ENCODE measurements at places on chromosomes 3 and 15. TPM values are rescaled to one million over a fixed set of nuclear protein-coding genes. Genes with fewer than 3 reads are reported as not detected.

GPR149 gene
- not detected for total RNA-seq

DNA sequence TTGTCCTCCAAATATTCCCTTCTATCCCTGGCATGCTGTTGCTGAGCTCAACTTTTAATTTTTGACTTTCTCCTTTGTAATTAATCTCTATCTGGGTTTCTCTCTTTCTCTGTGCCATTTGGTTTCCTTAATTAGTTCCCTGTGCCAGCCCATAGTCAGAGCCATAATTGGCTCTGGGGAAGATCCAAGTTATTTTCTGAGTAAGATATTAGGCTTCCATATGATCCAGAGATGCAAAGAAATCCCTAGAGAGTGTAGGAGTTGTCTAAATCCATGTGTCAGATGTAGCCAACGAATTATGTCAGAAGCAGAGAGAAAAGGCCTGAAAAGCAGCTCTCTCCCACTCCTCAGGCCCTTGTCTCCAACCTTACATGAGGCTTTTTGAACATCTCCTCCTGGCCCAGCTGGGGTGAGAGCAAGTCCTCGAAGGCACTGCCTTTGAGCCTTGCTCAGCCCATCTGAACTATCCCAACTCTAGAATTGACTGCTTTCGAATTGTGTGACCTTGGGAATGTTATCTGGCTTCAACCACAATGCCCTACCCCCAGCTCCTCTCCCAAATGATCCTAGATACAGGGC lies 46.4 kb downstream of the MOBP start:
- DNase-seq = no peak

ANO10 gene
- total RNA-seq = 25.6 TPM

DNA sequence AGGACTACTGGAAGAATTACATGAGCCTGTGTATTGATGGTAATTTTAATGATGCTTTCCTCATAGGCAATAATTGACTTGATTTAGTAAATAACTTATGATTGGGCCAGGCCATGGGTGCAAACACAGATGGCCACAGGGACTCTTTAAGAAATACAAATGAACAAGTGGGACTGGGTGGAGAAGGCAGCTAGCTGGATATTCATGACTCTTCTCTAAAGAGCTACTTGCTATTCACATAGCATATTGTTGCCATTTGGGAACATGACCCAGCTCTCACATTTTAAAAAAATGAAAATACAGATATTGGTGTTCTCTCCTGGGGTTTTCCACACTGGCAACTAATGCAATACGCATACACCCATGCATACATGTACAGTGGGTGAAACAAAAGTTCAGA lies 178.3 kb downstream of the PTPRG start:
- no peak for DNase-seq

ANKRD34C gene
- total RNA-seq = not detected

DNA sequence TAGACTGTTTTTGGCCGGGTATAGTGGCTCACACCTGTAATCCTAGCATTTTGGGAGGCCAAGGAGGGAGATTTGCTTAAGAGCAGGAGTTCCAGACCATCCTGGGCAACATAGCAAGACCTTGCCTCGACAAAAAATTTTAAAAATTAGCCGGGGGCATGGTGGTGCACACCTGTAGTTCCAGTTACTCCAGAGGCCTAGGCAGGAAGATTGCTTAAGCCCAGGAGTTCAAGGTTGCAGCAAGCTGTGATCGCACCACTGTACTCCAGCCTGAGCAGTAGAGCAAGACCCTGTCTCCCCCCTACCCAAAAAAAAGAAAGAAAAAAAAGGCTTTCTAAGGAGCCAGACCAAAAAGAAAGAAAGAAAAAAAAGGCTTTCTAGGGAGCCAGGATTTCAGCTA lies 36.7 kb downstream of the TMOD3 start:
- no peak for DNase-seq

MYZAP gene
- total RNA-seq = 2.4 TPM

KBTBD13 gene
- total RNA-seq = not detected

MORC1 gene
- total RNA-seq = not detected

DNA sequence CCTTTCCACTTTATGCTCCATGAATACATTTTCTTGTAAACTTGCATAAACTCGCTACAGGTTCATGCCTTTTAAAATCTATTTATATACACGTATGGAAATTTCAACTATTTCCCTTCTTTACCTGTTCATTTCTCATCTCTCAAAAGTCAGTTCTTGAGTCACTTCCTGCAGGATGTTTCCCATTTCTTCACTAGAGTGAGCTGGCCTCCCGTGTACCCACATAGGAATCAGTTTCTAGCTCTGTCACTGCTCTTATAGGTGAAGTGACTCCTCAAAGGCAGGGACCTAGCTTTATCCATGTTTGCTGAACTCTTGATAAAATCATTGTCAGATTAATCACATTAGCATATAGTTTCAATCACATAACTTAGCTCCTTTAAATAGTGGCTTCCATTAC lies 259.7 kb downstream of the EPHA3 start:
- peak; percentile 73 for DNase-seq

- no peak for DNase-seq
Measured at GRCh38 chr3:71104556-71104955, 479.0 kb downstream of the FOXP1 start.

DNA sequence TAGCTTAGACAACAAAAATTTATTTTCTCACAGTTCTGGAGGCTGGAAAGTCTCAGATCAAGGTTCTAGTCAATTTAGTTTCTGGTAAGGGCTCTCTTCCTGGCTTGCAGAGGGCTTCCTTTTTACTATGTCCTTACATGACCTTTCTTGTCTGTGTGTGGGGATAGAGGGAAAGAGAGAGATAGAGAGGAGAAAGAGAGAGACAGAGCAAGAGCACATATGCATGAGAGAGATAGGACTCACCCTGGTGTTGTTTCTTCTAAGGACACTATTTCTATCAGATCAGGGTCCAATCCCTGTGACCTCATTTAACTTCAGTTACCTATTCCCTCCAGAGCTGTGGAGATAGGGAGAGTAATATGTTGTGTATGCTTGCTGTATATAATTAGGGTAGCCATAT lies 44.9 kb upstream of the TEX9 start:
- DNase-seq = no peak

GOLGA8G gene
- total RNA-seq = not detected

PRRT3 gene
- 0.26 TPM for total RNA-seq

DNA sequence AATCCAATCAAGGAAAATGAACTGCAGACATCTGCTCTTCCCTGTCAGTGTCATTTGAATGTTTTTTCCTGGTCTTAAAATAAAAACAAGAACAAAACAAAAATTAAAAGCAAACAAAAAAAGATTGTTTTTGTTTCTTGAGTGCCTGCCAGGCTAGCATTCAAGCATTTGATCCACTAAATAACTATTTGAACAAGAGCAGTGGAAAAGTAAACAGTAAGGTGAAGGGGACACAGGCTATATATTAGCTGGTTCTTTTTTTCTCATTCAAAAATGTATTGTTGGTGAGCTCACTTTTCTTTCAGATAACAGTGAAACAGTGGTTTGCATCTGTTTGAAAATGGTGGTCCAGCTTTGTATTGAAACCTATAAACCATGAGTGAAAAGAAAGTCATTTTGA lies 586.9 kb upstream of the SGO1 start:
- no peak for DNase-seq

DNA sequence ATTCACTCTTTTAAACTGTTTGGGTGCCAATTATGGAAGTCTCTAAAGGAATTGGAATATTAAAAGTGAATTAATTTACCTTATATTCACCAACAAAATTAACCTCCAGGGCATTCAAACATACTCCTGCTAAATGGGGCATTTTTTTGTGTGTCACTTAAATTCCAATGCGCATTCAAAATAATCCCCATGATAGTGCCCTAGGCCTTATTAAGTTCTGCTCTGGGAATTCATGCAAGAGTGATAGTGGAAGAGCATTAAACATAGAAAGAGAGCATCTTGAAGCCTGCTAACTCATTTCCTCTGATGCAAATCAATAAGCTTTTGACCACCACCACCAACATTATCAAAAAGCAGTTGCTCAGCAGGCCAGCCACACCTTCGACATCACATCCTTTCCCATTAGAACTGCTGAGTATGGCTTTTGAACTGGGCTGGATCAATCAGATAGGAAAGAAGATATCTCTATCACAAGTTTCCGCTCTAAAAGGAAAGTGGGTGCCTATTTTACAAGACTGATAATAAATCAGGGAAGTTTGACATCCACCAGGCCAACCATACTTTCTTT lies 156.7 kb downstream of the TMCO5A start:
- DNase-seq = no peak

ZMYND10 gene
- 0.13 TPM for total RNA-seq

DNA sequence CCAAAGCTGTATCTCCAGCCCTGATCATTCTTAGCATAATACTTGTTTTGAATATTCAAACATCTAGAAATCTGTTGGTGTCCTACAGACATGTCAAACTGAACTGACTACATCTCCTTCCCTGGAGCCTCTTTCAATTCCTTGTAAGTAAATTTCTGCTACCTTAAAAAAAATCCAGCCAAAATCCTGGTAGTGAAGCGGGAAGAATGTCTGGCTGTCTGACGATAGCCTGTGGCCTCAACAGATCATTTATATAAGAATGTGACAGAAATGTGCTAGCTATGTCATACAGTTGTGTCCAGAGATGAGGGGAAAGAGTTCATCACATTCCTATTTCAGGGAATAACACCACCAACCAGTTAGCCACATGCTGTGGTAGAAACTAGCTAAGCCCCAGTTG lies 18.6 kb upstream of the TM6SF1 start:
- no peak for DNase-seq

GRCh38 chr15:85607842-85608241 lies 186.9 kb downstream of the KLHL25 start:
- DNase-seq = peak; percentile 92

DNA sequence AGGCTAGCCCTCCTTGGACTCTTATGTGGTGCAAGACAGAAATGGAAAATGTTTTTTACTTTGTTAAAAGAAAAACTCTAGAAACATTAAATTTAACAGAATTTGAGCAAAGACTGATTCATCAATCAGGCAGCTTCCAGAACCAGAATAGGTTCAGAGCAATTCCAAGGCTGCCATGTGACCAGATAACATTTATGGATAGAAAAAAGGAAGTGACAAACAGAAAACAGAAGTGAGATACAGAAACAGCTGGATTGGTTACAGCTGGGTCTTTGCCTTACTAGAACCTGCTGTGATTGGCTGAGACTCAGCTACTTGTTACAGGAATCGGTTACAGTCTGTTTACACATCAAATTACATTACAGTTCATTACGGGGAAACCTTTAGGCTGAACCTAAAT lies 22.5 kb upstream of the OTOL1 start:
- no peak for DNase-seq

DNA sequence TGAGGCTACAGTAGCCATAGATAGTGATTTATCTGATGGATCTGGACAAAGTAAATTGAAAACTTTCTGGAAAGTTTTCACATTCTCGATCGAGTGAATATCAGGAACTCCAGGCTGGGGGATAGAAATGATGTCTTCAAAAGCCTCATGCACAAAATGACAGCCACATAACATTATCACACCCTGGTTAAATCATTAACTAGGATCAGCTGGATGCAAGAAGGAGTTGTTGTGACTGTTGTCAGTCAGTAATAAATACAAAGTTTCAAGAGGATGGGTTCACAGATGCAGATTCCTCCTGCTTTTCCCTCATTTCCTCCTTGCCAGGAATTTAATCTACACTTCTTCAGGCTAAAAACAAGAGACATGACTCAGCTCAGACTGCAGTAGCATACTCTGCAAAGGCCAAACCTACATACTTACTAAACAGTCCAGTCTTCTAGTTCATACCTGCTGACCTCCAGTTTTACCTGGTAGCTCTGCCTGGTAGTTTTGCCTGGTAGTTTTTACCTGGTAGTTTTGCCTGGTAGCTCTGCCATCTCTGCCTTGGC lies 40.9 kb downstream of the C2CD4A start:
- DNase-seq = peak; percentile 54

NR2F2 gene
- total RNA-seq = 1.4 TPM

IMPG2 gene
- total RNA-seq = 0.13 TPM

DNA sequence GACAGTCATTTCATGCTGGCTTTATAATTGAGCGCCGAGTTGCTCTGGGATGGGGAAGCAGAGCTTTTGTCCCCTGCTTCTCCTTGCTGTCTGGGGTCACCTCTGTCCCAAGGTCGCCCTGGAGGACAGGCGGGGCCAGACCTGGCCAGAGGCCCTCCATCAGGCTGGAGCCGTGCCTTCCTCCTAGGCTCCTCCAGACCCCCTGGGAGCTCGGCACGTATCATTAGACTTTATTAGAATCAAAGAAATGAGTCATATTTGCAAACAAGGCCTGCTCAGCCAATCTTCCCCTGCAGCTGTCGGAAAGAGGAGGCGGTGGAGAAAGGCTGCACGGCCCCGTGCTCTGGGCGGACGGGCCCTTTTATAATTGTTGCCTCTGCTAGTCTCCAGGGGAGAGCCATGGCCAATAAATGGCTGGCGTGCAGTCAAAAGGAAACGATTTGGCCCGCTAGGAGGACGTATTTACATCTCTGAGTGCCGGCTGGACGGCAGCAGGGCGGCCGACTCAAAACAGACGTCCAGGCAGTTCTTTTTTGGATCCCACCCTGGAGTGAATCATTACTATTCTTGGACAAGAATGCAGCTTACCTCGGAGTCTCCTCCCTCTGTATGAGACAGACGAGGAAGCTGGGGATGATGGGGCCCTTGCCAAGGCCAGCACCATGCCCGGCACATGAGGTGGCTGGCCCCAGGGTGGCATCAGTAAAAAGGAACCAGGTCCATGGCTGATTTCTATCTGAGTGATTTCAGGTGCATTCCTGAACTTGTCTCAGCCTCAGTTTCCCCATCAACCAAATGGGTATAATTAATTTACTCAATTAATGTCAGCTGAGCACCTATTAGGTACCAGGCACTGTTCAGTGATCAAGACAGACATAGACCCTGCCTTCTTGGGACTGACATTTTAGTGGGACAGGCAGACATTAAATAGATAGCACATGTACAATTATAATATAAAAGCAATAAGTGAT lies 50.6 kb downstream of the SLC6A6 start:
- peak; percentile 91 for DNase-seq

DNA sequence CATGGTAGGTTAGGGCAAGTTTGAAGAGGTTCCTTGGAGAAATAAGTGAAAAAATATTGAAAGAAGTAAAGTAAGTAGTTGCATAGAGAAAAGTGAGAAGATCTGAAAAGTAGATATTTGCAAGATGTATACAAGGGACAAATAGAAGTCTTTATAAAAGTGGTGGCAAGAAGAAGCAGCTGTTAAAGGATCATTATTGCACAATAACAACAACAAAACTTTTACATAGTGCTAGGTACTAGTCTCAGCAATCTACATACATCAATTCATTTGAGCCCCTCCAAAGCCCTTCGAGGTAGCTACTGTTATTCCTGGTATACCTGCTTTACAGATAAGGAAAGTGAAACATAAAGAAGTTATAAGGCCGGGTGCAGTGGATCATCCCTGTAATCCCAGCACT lies 239.6 kb downstream of the MEIS2 start:
- DNase-seq = no peak

P2RY14 gene
- total RNA-seq = not detected

DNA sequence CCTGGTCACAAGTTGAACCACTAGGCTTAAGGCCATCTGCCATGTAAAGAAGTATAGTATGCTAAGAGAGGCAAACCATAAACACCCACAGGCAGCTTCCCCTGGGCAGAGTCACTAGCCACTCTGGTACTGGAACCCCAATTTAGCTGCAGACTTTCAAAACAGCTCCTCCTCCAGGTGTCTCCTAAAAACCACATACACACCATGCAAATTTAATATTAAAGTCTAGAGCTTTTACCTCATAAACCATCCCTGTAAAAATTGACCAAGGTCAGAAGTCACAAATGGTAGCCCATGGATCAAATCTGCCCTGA lies 99.1 kb upstream of the STT3B start:
- DNase-seq = no peak
